MCF 10A (cell line): ENCODE measurements at places on chromosomes 1 and 21. TPM values are rescaled to one million over a fixed set of nuclear protein-coding genes. Genes with fewer than 3 reads are reported as not detected.

FAM78B gene
- 1.1 and 1.5 TPM in 2 replicates for total RNA-seq

MPL gene
- total RNA-seq, result not detected in 2 replicates

NOL9 gene
- 49.2 and 62.3 TPM in 2 replicates for total RNA-seq

OR6N2 gene
- not detected in 2 replicates for total RNA-seq

PTPRU gene
- 24.1 and 26.8 TPM in 2 replicates for total RNA-seq

OR2M3 gene
- total RNA-seq, result not detected in 2 replicates

SFN gene
- total RNA-seq, result 270 and 337 TPM in 2 replicates

OLFM3 gene
- not detected in 2 replicates for total RNA-seq

BMP8B gene
- total RNA-seq, result 0.21 and 0.52 TPM in 2 replicates

HCRTR1 gene
- not detected in 2 replicates for total RNA-seq

PLPP3 gene
- total RNA-seq, result 0.84 and 1.3 TPM in 2 replicates

NMNAT2 gene
- 4.7 and 10.8 TPM in 2 replicates for total RNA-seq

PDZK1IP1 gene
- 17.9 and 19.6 TPM in 2 replicates for total RNA-seq

HEYL gene
- total RNA-seq, result not detected in 2 replicates

SPRR2G gene
- not detected in 2 replicates for total RNA-seq

TMEM61 gene
- total RNA-seq, result 0.39 TPM in 1 of 2 replicates, not detected in the other

LRRC39 gene
- 0.65 and 0.74 TPM in 2 replicates for total RNA-seq

VCAM1 gene
- total RNA-seq, result not detected in 2 replicates

WNT3A gene
- total RNA-seq, result 0.10 TPM in 1 of 2 replicates, not detected in the other

PRPF38B gene
- 65.1 and 65.3 TPM in 2 replicates for total RNA-seq

TINAGL1 gene
- total RNA-seq, result 2.7 and 2.9 TPM in 2 replicates

LRRC8C gene
- 4.4 TPM in 2 replicates for total RNA-seq

LINGO4 gene
- 0.10 TPM in 1 of 2 replicates, not detected in the other for total RNA-seq

RCSD1 gene
- total RNA-seq, result 0.16 and 0.27 TPM in 2 replicates

IGFN1 gene
- 0.05 and 0.26 TPM in 2 replicates for total RNA-seq

SYCP1 gene
- not detected in 2 replicates for total RNA-seq
